Uterine smooth muscle cell (primary cell): ENCODE measurements at places on chromosomes 7 and 10. TPM values are rescaled to one million over a fixed set of nuclear protein-coding genes. Genes with fewer than 3 reads are reported as not detected.

Gene C10orf90
- not detected in 2 replicates for total RNA-seq

Gene NKX1-2
- total RNA-seq, result not detected in 2 replicates

Gene ADAMTS14
- total RNA-seq, result 4.0 and 4.8 TPM in 2 replicates

Gene DOCK4
- 13.6 and 33.3 TPM in 2 replicates for total RNA-seq

Gene UPF2
- total RNA-seq, result 25.1 and 25.7 TPM in 2 replicates

Gene ELN
- 0.89 and 2.6 TPM in 2 replicates for total RNA-seq

Gene CDCA7L
- total RNA-seq, result 64.7 and 81.7 TPM in 2 replicates

Gene TACR2
- 0.12 TPM in 1 of 2 replicates, not detected in the other for total RNA-seq

Gene SLC35G1
- 3.9 and 5.5 TPM in 2 replicates for total RNA-seq

Gene TUBB8
- not detected in 2 replicates for total RNA-seq

Gene ZNF32
- 20.6 and 29.9 TPM in 2 replicates for total RNA-seq

Gene CLDN4
- total RNA-seq, result 58.2 and 84.7 TPM in 2 replicates

Gene POLR2J2
- 3.2 and 3.3 TPM in 2 replicates for total RNA-seq

Gene YWHAG
- total RNA-seq, result 81.5 and 101 TPM in 2 replicates

Gene GTPBP10
- 14.9 and 32.1 TPM in 2 replicates for total RNA-seq

Gene PGAM2
- total RNA-seq, result 0.33 and 0.37 TPM in 2 replicates

Gene TRA2A
- total RNA-seq, result 31.1 and 31.6 TPM in 2 replicates

Gene NOS3
- total RNA-seq, result 3.3 and 3.7 TPM in 2 replicates
